NCI-H2107 (cell line): ENCODE measurements at places on chromosomes 3 and 15.

DNA sequence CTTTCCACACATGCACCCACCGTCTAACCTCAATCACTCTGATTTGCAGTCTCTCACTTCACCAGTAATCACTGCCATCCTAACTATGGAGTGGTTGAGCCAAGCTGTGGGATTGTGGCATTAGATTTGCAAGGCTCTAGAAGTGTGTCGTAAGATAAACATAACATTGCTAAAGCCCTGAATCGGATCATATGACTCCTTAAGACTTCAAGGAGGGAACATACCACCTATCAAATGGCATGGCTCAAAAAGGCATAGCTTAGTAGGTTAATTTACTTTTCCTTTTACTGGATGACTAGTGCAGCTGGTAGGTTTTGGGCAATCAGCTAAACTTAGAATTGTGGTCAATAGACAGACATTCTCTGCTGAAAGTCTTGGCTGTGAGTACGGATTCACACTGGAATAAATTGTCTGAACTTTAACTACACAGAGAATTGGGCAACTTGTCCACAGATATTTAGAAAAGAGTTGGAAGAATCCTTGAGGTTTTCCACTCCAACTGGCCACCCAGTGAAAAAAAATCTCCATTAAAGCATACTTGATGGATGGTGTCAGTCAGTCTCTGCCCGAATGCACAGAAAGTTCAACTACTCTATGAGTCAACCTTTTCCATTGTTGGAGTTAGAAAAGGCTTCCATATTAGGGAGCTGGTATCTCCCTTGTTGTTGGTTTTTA lies 476.7 kb upstream of the CBLB start:
- DNase-seq = no peak

DNA sequence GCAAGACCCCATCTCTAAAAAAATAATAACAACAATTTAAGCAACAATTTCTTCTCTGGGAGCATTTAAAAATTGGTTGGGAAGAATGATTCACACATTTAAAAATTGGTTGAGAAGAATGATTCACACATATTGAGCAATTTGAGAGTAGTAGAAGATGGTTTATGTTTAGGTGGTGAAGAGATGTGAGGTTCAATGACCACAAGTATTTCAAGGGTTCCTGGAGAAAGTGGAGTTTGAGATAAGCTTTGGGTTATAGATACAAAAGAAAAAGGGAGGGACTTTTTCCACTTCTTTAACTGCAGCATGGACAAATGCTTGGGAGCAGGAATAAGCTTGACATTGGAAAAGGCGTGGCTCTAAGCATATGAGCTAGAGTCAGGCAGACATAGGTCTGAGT lies 145.7 kb upstream of the NPHP3 start:
- DNase-seq = no peak

- DNase-seq = no peak
Measured at GRCh38 chr3:17257269-17257668, 372.5 kb downstream of the PLCL2 start.

DNA sequence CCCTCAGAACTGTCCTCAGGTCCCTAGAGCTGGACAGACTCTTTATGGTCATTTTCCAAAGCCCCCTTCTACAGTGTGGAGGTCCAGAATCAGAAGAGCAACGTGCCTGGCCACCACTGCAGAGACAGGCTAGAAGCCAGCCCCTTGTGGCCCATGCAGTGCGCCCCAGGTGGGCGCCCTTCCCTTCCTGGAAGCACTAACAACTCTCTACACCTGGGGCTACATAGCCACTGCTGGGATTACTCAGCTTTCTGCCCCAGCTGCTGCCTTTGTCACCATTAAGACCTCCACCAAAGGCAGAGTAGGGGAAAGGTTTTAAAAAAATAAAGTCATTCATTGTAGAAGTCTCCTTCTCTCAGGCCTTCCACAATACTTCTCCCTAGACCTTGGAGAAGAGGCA lies 2.3 kb downstream of the RASGRP1 start:
- DNase-seq = no peak

DNA sequence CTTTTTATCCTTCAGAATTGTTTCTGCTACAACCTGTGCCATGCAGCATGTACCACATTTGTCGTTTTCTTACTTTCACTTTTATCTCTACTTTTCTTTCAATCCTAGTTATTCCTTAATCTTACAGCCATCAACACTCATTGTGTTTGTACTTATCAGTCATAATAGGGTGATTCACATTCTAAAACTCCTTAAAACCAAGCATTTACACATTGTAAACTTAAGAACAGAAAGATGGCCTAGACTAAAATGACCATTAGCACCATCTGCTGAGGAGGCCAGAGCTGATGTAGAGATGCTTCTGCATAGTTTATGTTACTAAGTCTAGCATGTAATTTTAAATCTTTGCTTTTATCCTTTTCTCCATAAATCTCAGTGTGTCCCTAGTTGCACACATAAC lies 25.5 kb downstream of the EIF2AK4 start:
- DNase-seq = no peak

- no peak for DNase-seq
Measured at GRCh38 chr15:92819278-92820235, 80.6 kb upstream of the CHD2 start.

DNA sequence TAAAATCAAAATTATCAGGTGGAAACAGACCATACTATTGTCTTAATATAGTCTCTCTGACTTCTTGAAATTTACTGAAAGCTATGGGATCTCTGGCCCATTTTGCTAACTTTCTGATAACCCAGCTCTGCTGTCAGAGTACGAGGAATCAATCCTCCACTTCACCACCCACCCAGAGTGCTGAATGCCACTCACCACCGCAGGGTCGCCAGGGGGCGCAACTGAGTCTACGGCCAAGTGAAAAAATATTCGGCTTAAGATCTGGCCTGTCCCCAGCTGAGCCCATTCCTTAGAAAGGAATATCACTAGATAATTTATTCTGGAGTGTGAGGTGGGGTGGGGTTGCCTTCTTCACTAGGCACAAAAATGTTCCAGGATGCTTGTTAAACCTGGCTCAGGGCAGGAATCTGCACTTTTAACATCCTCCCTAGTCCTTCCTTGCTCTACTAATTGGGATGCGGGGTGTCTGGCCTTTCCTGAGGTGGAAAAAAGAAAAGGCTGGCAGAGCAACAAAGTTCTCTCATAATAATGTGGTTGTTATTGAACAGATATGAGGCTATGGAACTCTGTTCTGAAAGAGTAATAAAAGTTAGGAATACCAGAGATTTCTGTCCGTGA lies 520.6 kb downstream of the MFSD1 start:
- peak; percentile 19 for DNase-seq

DNA sequence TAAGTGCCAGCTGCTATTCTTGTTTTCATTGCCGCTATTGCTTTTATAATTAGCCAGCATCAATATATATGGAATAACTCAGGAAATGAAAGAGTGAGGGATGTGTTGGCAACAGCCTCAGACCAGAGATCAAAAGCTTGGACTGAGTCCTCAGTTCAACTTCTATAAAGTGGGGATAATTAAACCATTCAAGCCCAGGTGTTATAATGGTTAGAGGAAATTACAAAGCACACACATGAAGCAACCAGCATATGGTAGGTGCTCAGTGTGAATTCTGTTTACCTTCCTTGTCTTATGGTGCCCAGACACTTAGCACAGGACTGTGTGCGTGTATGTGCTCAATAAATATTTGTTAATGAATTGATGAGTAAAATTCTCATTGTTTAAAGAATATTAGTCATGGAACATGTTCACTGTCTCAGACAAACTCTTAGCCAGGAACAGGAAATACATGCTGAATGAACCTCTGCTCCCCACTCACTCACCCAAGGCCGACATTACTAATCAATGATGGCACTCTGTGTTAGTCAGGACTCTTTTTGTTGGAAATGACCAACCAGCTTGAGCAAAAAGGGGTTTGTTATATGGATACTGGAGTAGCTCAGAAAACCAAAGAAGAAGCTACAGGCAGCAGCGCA lies 16.7 kb upstream of the CCDC174 start:
- DNase-seq = no peak

DNA sequence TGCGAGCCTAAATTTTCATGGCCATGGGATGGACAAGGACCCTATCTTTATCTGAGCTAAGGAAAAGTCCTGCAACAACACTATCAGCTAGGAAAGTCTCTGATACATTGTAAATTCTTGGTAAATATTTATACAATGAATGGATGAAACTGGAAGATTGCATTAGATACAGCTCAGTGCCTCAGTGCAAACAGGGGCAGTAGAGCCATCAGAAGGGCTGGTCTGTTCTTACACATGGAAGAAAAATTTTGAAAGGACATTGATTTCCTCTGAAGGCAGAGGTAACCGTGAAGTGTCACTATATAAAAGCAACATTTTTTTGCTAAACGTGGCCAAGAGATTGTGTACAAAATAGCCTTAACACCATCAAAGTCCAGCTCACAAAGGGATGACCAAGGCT lies 153.2 kb upstream of the GADL1 start:
- DNase-seq = no peak

- no peak for DNase-seq
Measured at GRCh38 chr15:48073881-48074280, 46.9 kb upstream of the SLC24A5 start.

DNA sequence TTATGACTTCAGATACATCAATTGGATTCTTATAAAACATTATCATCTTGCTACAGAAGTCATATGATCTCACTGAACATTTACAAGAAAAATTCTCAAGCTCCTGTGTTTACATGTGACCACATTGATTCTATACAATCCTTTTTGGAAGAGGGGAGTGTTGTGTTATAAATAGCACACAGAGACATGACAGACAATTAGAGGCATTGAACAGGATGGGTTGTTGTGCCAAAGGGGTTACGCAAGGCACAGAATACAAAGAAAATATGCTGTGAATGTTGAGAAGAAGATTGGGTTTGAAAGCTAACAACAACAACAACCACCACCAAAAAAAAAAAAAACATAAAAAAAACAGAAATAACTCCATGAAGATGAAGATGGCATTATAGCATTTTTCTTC lies 32.5 kb upstream of the TBL1XR1 start:
- DNase-seq = no peak

DNA sequence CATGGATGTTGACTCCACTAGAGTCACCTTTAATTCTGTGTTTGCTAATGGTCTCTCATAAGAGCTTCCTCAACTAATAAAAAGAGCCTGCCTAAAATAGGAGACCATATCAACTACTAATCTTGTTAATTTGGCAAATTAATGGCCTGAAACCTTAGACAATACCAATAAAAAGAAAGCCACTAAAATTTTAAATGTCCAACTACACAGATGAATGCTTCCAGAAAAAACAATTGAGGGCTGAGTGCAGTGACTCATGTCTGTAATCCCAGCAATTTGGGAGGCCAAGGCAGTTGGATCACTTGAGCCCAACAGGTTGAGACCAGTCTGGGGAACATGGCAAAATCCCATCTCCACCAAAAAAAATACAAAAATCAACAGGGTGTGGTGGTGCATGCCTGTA lies 230.9 kb downstream of the NSUN3 start:
- no peak for DNase-seq

- no peak for DNase-seq
Measured at GRCh38 chr3:36364260-36364659, 16.0 kb upstream of the STAC start.

DNA sequence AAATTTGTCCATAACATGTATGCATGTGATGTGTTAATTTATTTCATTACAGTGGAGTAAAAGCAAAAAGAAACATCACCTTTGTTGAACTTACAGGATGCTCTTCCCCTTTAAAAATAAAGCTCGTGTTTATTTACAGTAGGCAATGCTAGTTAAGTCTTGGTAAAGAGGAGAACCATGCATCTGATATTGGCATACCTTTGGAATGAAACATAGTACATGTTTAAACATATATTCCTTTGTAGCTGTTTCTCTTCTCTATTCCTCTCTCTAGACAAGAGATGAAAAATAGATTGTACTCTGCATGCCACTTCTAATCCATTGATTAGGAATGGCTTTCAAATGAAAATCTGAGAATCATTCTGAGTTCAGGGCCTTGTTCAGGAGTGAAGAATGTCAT lies 374.9 kb upstream of the CNTN4 start:
- DNase-seq = no peak

GRCh38 chr3:16181361-16181760 lies 6.9 kb downstream of the GALNT15 start:
- no peak for DNase-seq

DNA sequence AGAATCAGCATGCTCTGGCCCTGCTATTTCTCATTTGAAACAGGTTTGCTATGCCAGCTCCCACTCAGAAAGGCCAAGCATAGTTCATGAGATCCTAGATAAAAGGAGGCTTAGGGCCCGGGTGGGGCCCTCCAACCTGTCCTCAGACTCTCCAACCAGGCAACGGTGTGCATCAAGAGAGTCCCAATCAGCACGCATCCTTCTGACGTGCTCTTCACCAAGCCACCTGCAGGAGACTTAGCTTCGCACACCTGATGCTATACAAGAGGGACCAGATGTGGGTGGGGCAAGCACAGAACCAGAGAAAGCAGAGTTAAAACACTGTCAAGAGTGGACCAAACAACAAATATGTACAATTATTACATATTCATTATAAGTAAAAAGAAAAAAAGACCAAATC lies 17.3 kb downstream of the STIMATE start:
- no peak for DNase-seq

DNA sequence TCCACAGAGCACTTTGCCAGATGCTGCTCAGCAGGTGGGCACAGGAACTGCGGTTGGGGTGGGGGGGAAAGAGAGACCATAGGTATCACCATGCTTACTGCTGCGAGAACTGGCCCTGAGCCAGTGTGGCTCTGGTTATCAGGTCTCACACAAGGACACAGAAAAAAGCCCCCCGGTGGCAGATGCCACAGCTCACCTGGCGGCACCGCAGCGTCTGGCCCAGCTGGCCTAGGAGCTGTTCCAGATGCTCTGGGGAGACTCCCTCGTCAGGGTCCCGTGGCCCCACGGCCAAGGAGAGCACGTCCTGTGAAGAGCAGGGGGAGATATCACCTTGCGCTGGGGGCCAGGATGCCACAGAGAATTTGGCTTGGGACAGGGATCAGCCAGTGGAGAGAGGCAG lies 10.8 kb downstream of the CDAN1 start:
- DNase-seq = no peak

DNA sequence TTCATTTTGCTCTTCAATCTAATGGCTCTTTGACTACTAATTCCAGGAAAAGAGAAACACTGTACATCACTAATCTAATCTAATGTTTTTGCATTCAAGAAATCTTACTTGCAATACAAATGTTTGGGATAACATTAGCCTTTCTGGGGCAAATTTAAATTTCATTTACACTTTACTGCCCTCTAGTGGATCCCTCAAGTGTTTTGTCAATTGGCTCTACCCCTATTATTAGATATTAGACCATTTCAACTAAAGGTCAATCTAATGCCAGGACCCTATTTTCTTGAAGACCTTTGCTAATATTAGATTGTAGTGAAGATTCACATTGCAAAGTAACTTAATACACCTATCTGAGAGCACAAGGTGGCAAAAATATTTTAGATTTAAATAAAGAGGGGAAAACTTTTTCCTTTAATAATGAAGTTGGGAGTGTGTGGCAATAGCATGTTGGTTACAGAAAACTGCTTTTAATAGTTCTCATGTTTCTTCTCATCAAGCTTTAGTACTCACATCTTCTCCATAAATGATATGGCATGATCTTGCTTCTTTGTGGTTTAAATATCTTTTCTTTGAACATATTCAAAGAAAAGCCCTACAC lies 5.0 kb downstream of the C2CD4A start:
- DNase-seq = no peak

- DNase-seq = no peak
Measured at GRCh38 chr15:61112231-61112630, 116.9 kb downstream of the RORA start.
